ENCODE measurements at places on chromosomes 4 and X.

- no peak for DNase-seq
Measured at GRCh38 chr4:181933471-181933870, 309.7 kb upstream of the TENM3 start.

DNA sequence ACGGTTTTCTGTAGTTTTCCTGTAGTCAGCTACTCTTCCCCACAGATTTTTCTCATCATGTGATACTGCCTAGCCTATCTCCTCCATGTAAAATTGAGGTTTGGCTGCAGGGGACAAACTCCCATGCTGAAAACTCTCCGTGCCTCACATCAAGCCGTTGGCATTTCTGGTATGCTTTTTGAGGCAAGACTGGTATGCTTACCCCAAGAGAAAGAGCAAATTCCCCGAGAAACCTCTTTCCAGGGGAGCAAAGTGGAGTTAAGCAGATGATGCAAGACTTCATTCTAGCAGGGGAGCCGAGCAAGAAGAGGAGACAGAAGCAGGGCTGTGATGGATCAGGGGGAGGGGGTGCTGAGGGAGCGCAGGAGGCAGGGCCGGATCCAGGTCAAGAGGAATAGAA is 4.8 kb downstream of the SOWAHD start:
- no peak for DNase-seq

GRCh38 chrX:150761176-150761818 is 68.1 kb downstream of the MTMR1 start:
- no peak for DNase-seq

- no peak for DNase-seq
Measured at GRCh38 chrX:116272322-116272721, 101.8 kb downstream of the AGTR2 start.

GRCh38 chr4:87077914-87078585 is 142.4 kb downstream of the KLHL8 start:
- DNase-seq = peak; percentile 28

- no peak for DNase-seq
Measured at GRCh38 chr4:1043162-1043561, 31.7 kb downstream of the FGFRL1 start.

DNA sequence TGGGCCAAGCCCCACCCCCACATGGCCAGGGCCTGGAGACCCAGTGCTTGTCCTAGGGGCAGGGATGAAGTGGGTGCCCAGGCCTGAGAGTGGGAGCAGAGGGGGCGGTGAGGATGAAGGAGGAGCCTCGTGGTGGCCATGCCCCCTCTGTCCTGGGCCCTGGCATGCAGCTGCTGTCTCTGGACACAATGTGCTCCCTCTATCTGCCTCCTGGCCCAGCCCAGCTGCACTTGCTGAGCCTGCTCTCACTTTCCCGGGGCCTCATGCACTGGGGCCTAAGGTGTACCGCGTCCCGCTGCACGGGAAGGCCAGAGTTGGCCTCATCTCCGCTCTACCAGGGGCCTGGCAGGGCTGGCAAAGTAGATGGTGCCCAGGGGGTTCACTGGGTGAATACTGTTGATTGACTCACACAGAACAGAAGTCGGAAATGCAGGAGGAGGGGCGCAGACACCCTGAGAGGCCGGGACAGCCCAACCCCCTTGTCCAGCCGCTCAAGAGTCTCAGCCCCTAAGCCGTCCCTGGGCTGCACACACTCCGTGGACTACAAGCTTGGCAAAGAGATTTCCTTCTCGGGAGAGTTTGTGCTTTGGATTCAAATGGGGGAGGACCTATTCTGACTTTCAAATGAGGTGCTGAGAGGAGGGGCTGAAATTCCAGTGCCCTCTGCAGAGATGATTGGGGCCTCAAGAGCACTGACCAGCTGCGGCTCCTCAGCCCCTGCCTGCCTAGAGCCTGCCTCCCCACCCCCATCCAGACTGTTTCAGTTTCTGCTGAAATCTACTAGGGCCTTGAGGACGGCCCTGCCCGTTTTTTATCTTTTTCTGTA is 112.4 kb downstream of the PSAPL1 start:
- DNase-seq = no peak

- DNase-seq = no peak
Measured at GRCh38 chr4:162943263-162943662, 223.4 kb downstream of the NAF1 start.

GRCh38 chr4:136516371-136516770 is 1015.9 kb downstream of the PCDH18 start:
- DNase-seq = no peak

DNA sequence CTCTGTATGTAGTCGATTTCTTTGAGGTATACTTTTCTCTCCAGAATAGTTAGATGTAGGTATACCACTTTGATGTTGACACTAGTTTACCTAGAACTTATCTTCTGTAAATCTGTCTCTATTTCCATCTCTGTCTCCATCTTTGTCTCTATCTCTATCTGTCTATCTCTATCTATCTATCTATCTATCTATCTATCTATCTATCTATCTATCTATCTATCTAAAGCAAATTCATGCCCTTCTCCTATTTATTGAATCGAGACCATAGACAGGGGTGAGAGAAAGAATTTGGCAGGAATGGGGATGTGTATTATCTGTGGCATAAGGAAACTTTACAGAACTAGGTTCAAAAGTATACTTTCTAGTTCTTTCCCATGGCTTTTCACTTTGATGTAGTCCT is 21.4 kb downstream of the HPRT1 start:
- no peak for DNase-seq

DNA sequence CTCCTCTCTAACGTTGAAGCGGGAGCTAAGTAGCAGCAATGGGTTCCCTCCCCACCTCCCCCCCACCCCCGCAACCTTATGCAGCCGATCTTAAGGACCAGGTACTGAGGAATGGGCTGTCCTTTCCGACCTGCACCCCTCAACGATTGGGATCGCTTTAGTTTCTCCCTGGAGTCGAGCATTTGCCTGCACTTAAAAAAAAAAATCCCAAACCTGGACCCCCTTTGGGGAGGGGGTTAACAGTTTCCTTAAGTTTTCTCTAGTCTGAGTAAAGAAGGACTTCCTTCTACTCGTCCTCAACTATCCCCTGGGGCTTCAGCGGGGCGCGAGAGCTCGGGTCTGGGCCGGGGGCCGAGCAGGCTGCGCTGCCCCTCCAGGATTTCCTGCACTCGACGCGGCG is 25.7 kb upstream of the BCORL1 start:
- DNase-seq = no peak

- DNase-seq = peak; percentile 90
Measured at GRCh38 chr4:15231265-15232091, 196.4 kb upstream of the C1QTNF7 start.

- peak; percentile 39 for DNase-seq
Measured at GRCh38 chr4:143381189-143382118, 44.8 kb downstream of the GAB1 start.

DNA sequence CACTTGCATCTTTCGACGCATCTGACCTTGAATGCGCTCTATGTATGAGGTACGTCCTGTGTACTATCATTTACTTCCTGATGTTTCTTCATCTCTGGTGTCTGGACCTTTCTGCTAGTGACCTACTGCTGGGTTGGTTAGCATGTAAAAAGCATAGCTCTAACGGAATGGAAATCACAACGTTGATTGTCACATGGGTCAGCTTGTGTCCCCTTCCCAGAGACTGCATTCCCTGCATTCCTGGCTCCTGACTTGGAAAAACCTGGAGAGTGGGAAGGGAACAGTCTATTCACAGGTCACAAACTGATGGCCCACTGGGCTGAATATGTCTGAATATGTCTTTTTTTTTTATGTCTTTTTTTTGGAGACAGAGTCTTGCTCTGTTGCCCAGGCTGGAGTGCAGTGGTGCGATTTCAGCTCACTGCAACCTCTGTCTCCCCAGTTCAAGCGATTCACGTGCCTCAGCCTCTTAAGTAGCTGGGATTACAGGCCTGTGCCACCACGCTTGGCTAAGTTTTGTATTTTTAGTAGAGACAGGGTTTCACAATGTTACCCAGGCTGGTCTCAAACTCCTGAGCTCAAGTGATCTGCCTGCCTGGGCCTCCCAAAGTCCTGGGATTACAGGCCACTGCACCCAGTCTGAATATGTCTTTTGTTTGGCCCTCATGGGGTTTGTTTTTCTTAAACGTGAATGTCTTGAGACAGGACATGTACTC is 16.3 kb downstream of the LONRF3 start:
- DNase-seq = no peak
